Dermis blood vessel endothelial cell (primary cell): ENCODE measurements at places on chromosomes 16 and 17. TPM values are rescaled to one million over a fixed set of nuclear protein-coding genes. Genes with fewer than 3 reads are reported as not detected.

The CXCL16 gene
- 1.5 and 2.2 TPM in 2 replicates for total RNA-seq

The TBC1D3C gene
- total RNA-seq, result 0.56 TPM in 1 of 2 replicates, not detected in the other

The SLC16A6 gene
- 1.5 TPM in 2 replicates for total RNA-seq

The RNF157 gene
- total RNA-seq, result 0.34 and 0.74 TPM in 2 replicates

The IRX3 gene
- total RNA-seq, result 0.88 and 1.0 TPM in 2 replicates

The CMTM2 gene
- 0.34 TPM in 1 of 2 replicates, not detected in the other for total RNA-seq

DNA sequence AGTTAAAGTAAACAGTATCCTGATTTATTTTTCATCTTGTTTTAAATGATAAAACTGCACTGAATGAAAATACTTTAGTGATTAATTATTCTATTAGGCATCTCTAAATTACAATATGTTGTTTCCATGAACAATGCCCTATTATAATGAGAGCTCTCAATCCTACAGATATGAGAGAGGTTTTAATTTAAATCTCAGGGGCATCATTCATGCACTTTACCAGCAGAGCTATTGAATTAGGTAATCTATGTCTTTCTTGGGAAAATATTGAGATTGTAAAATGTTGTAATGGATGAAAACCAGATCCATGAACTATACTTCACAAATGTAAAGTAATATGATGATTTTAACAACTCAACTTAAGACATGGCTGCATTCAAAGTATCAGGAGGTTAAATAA lies 103.8 kb downstream of the ADAMTS18 start:
- no peak for DNase-seq

GRCh38 chr16:65445313-65446260 lies 323.7 kb upstream of the CDH11 start:
- no peak for DNase-seq

- peak; percentile 72 for DNase-seq
Observed at GRCh38 chr17:70552230-70552981, 383.1 kb downstream of the KCNJ2 start.

DNA sequence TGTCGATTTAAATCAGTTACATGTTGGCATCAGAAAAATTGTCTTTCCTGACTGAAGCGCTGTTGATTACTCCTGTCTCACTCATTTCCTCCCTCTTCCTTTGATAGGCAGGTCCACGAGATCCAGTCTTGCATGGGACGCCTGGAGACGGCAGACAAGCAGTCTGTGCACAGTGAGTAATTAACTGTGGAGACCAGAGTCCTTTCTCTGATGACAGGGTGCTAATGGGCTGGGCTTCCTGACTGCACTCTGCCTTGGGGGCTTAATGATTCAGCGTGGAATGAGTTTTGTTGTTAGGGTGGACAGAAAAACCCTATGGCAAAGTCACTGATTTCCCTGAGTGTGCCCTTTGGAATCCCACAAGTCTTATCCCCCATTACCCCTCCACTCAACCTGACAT lies 6.5 kb downstream of the GOSR2 start:
- DNase-seq, result peak; percentile 78

DNA sequence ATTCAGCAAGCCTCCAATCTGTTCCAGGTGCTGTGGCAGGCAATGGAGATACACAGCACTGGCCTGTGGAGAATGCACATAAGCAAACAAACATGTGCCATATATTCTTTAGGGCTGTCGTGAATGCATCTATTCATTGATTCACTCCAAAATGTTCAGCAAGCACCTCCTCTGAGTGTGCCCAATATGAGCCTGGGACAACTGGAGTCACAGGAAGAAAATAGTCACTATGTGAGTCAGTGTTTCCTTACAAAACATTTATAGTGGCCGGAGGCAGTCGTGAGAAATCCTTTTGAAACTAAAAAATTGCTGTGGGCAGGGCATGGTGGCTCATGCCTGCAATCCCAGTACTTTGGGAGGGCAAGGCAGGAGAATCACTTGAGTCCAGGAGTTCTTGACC lies 310.1 kb downstream of the CA10 start:
- no peak for DNase-seq

- DNase-seq, result no peak
Observed at GRCh38 chr17:1315409-1315808, 35.9 kb downstream of the TRARG1 start.
